H54 (cell line): ENCODE measurements at places on chromosomes 16 and 17.

- no peak for DNase-seq
Observed at GRCh38 chr16:69346683-69347082, 4.9 kb downstream of the TMED6 start.

DNA sequence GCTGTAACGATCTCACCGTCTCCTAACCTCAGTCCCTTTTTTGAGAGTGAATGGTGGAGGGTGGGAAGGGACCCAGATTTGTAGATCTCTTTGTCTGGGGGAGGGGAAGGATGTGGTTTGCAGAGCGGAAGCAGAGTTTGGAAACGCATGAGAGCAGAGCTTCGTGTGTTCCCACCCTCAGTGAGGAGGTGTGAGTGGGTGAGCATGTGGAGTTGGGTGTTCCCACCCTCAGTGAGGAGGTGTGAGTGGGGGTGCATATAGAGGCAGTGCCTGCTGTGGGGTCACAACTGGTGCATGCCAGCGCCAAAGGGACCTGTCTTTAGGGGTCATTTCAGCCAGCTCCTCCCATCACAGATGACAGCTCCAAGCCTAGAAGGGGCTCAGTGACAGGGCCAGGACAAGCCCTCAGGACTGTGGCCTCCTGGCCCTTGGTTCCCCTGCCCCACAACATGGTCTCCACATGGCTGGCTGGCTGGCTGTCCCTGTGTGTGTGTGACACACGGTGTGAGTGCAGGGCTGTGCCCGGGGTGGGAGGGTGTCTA, 1.8 kb upstream of the CISD3 start:
- no peak for DNase-seq

- no peak for DNase-seq
Observed at GRCh38 chr16:65598621-65599020, 476.8 kb upstream of the CDH11 start.

DNA sequence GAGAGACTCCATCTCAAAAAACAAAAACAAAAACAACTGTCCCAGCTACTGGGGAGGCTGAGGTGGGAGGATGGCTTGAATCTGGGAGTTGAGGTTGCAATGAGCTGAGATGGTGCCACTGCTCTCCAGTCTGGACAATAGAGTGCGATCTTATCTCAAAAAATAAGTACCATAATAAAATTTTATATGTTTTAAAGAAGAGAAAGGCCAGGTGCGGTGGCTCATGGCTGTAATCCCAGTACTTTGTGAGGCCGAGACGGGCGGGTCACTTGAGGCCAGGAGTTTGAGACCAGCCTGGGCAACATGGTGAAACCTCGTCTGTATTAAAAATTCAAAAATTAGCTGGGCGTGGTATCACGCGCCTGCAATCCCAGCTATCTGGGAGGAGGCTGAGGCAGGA, 11.4 kb downstream of the RPUSD1 start:
- no peak for DNase-seq

- no peak for DNase-seq
Observed at GRCh38 chr16:27811881-27812280, 251.6 kb downstream of the GSG1L start.

- DNase-seq: no peak
Observed at GRCh38 chr17:61444075-61444474, 8.1 kb upstream of the TBX4 start.

DNA sequence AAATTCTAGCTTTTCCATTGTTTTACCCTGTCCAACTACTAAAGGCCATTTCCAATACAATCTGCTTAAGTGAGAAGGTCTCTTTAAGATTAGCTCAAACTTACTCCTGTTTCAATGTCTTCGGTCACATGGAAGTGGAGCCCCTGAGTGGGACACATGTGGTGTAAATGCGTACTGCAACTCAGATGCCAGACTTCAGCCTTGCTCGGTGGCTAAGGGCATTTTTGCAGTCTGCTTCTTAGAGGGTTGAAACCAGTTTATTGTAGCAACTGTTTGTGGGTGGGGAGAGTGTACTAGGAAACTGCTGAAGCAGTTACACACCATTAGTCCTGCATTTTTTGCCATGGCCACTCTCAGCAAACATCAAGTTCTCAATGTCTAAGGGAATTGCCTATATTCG, 140.6 kb downstream of the PARN start:
- DNase-seq: no peak

- no peak for DNase-seq
Observed at GRCh38 chr16:20956319-20956718, 55.7 kb downstream of the LYRM1 start.

- DNase-seq: no peak
Observed at GRCh38 chr17:79669861-79670260, 59.0 kb upstream of the RBFOX3 start.

- no peak for DNase-seq
Observed at GRCh38 chr17:8421571-8421970, 14.1 kb upstream of the NDEL1 start.

DNA sequence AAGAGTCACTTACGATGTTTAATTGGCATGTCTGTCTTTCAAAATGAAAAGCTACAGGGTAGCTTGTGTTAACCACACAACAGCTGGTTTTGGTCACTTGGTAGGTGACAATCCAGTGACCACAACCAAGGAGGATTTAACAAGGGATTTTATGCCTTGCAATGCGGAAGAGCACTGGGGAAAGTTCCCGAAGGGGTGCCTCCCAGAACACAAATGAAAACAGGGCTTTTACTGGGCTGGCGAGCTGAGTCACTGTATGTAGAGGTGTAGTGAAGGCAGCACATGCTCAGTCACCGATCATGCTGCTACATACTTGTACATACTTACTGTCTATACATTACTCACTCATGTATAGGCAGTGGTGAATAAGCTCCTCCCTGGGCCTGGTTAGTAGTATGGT, 483.5 kb downstream of the CDH13 start:
- no peak for DNase-seq

- no peak for DNase-seq
Observed at GRCh38 chr17:80141463-80142165, 5.3 kb downstream of the EIF4A3 start.

- no peak for DNase-seq
Observed at GRCh38 chr17:43615330-43616028, 46.2 kb downstream of the MEOX1 start.
